ENCODE measurements at places on chromosomes 1 and 21.
A peak's percentile ranks its signal among the peaks of the same experiment; 100 is the strongest.

- DNase-seq: no peak
Measured at GRCh38 chr1:168582688-168583336, 6.4 kb downstream of the XCL1 start.

- no peak for DNase-seq
Measured at GRCh38 chr1:204896787-204897469, 26.3 kb downstream of the NFASC start.

GRCh38 chr1:61980561-61980960 is 214.1 kb upstream of the L1TD1 start:
- peak; percentile 7 for DNase-seq

DNA sequence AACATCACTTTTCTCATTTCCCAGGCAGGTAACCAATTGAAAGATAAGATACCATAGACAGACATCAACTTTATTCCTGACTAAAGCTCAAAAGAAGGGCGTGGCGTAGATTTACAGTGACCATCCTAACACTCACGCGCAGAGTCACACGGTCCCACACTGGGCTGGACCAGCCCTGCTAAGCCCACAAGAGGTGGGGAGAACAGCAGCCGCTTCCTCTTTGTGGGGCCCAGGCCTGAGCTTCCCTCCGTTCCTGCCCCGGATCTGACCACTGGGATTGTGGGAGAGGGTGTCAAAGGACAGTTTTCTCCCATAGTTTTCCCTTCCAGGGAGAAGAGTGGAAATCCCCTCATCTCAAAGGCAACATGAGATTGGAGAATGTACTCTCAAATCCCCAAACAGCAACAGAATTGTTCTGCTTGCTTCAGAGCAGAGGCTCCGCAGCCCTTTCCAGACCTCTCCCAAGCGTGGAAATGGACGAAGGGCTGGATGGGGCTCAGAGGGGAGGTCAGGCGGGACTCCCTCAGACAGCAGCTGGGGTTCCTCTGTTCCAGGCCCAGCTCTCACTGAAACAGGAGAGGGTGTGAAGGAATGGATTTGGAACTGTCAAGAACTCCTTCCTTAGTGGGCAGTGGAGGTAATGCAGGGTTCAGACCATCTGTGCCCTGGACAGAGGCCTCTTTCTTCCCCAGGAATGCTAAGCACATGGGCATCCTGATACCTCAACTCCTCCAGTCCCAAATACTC is 33.7 kb downstream of the L1TD1 start:
- DNase-seq: no peak

DNA sequence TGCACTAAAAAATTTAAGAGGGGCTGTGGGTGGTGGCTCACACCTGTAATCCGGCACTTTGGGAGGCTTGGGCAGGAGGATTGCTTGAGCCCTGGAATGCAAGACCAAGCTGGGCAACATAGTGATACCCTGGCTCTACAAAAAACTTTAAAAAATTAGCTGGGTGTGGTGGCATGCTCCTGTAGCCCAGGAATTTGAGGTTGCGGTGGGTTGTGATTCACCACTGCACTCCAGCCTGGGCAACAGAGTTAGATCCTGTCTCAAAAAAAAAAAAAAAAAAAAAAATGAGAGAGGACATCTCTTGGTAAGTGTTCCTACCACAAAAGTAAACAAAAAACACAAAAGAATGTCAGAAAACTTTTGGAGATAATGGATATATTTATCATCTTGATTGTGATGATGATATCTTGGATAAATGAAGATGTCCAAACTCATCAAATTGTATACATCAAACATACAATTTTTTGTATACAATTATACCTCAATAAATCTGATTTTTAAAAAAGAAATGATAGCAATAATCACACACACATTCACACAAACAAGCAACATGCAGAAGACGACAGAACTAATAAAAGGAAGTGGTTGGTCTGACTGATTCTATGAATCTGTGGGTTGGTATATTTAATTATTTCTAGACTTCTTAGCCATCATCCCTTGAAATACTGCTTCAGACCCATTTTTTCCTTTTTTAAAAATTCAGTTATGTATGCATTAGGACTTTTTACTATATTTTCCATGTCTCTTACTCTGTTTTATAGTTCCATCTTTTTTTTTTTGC is 465.9 kb downstream of the PLA2G4A start:
- DNase-seq: no peak

- no peak for DNase-seq
Measured at GRCh38 chr21:35005077-35005476, 44.0 kb downstream of the RUNX1 start.

DNA sequence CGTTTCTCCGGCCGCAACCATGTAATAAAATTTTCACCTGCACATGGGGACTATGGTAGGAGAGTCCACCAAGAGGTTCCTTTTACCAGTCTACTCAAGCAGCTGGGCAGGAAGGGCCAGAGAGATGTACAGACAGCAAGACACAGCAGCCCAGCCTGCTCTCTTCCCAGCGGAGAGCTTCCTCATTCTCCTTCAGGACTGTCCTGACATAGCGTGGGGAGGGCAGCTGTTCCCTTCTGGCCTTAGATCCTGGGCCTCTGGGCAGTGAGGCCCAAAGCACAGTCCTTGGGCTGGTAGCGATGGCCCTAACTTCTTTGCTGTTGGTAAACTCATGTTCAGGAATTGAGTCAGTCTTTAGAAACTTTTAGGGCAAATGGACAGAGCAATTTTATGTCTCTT is 89.1 kb downstream of the BCAR3 start:
- no peak for DNase-seq

DNA sequence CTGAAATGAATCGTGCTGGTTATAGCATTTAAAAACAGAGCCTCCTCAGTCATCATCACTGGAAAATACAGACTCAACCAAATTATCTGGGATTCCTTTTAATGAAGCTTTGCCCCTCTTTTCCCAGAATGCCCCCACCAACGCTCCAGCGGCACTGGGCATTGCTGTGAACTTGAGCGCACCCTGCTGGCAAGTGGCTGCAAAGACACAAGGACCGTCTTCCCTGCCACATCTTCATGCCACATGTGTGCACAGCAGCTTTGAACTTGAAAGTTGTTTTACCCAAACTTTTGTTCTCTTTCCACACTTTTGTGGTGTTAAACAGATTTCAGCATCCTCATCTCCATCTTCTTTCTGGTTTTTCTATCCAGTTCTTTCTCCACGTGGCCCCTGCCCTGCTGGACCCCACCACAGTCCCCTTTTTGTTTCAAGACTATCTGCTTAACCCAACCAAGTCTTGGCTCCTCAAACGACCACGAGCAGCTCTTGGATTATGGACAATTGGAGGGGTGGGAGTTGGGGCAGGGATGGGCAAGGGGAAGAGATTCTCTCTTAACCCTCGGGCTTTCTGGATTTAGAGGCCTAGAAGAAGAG is 12.8 kb upstream of the LMX1A start:
- DNase-seq: no peak

DNA sequence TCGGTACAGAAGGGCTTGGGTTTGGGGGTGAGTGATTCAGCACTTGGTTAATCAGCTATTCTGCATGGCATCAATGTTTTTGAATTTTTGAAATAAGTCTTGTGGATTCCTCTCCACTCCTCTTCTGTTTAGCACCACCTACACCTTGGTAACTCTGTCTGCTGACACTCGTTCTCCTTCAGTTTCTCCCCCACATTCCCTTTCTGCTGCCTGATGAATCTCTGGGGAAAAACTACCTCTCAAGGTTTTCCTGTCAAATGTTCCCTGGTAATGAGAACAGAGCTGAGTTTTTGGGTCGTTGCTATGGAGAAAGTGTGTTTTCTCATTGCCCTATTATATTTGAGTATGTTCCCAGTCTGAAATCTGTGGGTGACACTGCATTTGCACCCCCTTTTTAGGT is 108.2 kb downstream of the GABPA start:
- no peak for DNase-seq

DNA sequence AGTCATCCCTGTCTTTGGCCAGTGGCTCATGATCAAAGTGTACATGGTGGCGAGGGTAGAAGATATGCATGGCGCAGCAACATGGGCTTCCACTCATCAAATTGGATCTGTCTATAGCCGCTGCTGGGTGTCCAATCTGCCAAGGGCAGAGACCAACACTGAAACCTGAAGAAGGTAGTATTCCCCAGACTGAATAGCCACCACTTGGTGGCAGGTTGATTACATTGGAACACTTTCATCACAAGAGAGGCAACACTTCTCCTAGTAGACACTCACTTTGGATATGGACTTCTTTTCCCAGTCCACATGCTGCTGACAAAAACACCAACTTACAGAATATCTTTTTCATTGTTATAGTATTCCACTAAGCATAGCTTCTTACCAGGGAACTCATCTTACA is 22.4 kb upstream of the PPM1J start:
- no peak for DNase-seq

DNA sequence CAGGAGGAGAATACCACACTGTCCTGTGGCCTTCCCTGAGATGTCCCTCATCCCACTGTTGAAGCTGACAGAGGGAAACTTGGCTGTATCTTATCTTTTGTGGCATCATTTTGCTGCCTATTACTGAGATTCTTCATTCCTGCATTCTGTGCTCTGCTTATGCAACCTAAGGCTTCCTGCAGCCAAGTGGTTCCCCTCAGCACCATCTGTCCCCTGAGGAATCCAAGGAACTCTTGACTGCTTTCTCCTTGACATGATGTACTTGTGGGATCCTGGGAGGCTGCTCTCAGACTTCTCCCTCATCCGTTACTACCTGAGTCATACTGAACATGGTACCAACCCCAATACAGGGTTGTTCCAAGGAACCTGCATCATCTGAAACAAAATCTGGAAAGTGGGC is 21.1 kb upstream of the RIMKLA start:
- no peak for DNase-seq
